ENCODE measurements at places on chromosomes 5 and 9.

DNA sequence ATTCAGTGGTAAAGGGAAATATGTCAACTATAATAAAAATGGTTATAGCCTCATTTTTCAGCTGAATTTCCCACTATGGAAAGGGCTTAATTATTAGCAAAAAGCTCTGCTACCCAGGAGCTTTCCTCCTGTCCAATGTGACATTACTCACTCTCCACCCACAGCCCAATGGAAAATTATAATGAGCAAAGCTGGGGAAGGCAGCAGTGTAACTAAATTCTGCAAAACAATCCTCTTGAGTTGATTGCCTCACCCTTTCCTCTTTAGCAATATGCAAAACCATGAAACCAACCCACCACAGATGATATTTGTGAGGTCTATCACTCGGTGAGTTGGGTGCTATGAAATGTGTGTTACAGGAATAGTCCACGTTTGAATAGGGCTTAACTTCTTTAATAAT lies 14.0 kb upstream of the PLPPR1 start:
- no peak for DNase-seq

- no peak for DNase-seq
Observed at GRCh38 chr5:172835290-172835993, 1.4 kb downstream of the ERGIC1 start.

DNA sequence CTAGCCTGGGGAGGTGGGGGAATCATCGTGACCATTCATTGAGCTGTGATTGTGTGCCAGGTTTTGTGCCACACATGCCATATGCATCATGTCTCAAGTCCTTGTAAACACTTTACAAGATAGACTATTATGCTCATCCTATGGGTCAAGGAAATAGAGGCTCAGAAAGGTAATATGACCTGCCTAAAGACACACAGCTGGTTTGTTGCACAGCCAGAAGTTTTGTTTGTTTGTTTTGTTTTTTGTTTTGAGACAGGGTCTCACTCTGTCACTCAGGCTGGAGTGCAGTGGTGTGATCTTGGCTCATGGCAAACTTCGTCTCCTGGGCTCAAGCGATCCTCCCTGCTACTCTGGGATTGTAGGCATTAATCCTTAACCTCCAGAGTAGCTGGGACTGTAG lies 21.4 kb upstream of the CRB2 start:
- DNase-seq = no peak

GRCh38 chr5:145946112-145946861 lies 9.9 kb downstream of the SH3RF2 start:
- DNase-seq = no peak

- no peak for DNase-seq
Observed at GRCh38 chr9:127039492-127039891, 82.9 kb downstream of the ANGPTL2 start.

DNA sequence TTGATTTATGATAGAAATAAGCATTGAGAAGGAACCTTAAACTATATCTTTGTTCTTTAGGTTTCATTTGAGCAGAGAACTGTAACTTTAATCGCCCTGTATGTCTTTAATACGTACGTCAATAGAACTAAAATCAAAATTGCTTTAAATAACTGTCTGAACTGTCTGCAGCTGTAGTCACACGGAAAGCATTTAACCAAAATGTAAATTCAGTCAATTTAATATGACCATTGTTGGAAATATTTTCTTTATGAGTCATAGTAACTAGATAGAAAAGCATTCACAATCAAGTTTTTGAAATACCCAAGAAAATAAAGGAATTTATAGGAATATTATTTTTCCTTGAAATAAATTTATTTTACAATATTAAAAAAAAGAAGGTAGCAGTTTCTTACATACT lies 157.1 kb upstream of the CDH6 start:
- no peak for DNase-seq

DNA sequence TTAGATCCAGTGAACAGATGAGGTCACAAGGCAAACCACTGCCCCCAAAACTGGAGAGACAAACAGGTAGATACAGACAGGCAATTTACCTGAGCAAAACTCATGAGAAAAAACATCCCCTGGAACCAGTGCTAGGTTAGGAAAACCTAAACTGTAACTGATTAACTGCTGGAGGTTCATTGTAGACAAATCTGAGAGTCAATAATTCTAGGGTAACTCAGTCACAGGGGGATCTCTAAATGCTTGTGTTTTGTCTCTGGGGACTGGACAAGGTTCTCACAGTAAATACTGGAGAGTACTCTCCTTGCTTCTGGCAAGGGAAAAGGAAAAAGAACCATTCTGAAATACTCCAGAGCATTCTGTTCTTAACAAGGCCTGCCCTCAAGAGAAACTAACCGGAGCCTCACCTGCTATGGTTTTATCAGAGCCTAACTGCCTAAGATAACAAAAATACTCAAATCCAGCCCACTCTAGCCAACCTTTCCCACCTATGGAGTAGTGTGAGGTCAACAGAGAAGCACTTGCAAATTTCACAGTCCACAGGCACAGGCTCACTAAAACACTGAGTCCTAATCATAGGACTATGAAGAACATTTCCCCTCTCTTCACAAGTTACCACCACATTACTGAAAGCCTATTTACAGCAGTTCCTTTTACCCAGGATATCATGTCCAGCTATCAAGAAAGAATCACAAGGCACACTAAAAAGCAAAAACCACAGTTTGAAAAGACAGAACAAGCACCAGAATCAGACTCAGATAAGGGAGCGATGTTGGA lies 139.9 kb upstream of the ACOT12 start:
- no peak for DNase-seq

GRCh38 chr9:119273984-119274665 lies 95.1 kb downstream of the BRINP1 start:
- DNase-seq = no peak

GRCh38 chr9:135698767-135699166 lies 514 bp downstream of the SOHLH1 start:
- DNase-seq = no peak

DNA sequence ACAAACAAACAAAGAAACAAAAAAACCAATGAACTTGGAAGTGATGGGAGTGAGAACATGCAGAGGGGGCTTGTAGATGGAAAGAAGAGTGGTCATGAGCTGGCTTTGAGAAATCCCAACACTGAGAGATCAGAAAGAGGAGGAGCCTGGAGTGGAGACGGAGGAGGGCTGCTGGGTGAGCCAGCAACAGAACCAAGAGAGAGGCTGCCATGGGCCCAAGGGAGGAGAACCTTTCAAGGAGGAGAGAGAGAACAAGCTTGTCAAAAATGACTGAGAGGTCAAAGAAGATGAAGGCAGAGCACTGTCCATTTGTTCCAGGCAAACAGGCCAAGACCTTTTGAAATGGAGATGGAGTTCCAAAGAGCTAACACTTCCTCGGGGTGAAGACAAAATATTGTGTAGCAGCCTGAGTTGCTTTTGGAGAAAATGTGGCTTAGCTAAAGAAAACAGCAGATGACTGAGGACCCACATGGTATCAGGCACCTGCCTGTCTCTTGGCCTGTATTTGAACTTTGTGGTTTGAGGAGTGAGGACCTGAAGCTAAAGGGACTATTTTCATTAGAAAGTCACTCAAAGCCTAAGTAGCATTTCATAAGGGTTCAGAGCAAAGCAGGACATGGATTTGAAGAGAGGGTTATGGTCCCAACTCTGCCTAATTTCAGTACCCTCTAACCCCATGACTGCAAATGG lies 13.1 kb downstream of the NSG2 start:
- DNase-seq = no peak
